Tibial artery (tissue), 4 donors: ENCODE measurements at places on chromosomes 16 and 17.

DNA sequence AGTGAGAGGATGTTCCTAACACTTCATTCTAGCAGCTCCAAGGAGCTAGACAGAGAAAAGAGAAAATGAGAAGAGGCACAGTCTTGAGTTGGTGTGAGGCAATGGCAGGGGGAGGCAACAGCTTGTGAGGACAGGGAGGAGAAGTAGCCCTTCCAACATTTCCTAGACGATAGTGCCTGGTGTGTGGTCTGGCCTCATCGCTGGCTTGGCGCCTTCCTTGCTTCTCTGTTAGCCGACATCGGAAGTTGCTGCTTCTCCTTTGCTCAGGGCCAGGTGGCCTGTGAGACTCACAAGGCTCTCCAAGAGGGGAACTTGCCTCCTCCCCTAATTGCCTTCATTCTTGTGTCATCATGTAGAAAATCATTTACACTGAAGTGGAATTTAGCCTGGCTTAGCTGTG is 208.7 kb downstream of the MAP2K4 start:
- no peak for DNase-seq

GRCh38 chr16:85517563-85518179 is 95.5 kb upstream of the GSE1 start:
- DNase-seq: no peak

- no peak for DNase-seq
These were observed 277.4 kb upstream of the XYLT1 start for GRCh38 chr16:17748044-17748719.

DNA sequence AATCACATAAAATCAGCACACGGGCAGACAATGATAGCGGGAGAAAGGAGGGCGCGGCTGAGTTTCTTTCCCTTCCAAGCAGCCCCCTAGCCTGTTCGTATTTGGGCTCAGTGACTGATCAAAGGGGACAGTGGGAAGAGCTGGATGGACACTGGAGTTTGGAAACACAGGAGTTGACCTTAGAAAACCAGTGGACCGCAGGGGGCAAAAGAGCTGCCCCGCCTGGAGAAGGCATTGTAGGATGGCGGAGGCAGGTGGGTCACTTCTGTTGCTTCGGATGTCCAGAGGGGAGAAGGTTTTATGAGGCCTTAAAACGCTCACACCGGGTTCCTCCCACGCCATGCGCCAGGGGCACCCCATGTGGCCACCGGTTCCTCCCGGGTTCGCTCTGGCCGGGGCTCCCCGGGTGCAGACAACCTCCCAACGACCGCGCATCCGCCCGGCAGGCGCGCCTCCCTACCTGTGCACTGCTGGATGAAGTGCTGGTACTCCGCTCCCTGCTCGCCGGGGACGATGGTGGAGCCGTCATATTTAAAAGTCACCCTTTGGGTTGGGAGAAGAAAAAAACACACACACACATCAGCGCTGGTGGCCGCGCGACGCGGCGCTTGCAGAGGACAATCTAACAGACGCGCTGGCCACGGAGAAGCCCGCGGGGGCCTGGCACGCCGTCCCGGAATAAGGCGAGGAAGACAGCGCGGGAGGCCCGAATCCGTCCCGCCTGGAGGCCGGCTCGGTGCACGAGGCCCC is 662 bp downstream of the COTL1 start:
- no peak for DNase-seq

DNA sequence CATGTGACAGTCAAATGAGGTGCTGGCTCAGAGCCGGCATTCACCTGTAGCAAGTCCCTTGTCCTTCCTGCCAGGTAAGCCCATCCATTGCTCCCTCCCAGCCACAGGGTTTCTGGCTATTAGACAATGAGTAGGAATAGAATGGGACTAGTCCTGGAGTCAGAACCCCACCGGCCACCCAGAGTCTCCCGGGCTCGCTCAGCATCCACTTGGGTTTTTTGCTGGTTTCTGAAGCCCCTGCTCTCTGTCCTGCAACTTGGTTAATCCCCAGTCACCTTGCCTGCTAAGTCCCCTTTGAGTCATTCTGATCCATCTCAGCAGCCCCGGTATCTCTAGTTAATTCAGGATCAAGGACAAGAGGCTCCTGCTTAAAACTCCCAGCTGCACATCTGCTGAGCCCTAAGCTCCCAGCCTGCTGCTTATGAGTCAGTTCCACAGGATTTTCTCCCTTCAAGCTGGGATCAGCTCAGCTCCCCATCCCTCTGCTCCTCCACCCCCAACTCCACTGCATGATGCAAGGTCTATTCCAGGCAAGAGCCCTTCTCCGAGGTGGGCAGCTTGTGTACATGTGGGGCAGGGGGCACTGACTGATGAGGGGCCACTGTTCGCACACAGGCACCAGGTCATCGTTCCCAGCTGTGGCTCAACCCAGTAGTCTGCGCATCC is 19.9 kb upstream of the MRPS23 start:
- no peak for DNase-seq

DNA sequence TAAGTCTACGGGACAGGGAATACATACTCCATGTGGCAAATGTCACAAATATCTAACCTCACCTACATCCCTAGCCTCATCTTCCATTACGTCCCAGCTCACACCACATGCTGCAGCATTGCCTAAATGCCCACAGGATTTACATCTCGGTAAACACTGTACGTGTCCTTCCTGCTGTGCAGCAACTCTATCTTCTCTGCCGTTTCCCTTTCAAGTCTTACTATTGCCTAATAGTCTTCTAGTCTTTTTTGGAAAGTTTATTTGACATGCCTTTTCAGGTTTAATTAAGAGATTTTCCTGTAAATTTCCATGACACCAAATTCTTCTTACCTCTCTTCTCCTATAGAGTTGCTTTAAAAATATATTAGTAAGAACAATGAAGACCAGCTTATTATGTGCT is 120.5 kb downstream of the HS3ST4 start:
- DNase-seq: no peak

DNA sequence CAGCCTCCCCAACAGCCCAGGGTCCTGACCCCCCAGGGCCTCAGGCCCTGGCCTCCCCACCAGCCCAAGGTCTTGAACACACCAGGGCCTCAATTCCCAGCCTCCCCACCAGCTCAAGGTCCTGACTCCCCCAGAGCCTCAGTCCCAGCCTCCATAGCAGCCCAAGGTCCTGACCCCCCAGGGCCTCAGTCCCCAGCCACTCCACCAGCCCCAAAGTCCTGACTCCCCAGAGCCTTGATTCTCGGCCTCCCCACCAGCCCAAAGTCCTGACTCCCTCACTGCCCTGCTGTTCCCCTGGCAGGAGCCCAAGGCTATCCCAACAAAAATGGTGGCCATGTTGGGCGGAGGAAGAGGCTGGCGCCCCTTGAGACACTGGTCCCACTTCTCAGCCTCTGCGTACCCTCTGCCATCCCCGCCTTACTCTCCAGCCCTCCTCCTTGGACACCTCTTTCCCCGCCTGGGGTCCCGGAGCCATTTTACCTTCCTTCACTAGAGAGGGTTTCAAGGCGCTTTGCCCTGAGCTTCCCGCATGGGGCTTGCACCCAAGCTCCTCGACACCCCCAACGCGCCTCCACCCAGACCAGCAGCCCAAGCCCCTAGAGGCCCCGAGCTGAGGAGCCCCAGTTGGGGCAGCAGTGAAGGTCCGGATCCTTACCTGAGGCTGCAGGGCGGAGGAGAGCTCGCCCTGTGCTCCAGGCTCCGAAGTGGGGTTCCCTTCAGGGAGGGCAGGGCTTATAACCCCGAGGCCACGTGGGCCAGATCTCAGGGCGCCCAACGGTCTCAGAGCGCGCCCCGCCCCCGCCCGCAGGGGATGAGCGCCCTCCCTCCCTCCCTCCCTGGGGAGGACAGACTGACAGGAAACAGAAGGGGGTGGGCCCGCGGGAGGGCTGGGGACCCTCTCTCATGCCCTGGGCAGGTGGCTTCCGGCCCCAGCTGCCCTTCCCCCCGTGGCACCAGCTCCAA is 3.5 kb upstream of the TSPOAP1 start:
- DNase-seq: peak; percentile 81

DNA sequence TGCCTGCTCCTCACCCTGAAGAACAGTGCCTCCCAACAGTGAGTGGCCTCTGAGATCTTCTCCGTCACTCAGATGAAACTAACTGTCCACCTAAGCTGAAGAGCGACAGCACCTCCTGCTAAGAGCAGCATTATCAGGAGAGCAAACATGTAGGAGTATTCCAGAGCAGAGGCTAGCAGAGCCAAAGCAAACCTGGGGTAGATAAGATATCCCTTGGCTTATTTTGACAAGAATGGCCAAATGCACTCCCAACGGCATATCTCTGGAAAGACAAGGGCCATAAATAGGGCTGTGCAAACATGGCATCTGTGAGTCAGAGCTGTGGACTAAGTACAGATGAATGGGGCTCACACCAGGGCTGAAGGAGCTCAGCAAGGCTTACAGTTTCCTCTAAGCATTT is 96.3 kb downstream of the NDEL1 start:
- no peak for DNase-seq

DNA sequence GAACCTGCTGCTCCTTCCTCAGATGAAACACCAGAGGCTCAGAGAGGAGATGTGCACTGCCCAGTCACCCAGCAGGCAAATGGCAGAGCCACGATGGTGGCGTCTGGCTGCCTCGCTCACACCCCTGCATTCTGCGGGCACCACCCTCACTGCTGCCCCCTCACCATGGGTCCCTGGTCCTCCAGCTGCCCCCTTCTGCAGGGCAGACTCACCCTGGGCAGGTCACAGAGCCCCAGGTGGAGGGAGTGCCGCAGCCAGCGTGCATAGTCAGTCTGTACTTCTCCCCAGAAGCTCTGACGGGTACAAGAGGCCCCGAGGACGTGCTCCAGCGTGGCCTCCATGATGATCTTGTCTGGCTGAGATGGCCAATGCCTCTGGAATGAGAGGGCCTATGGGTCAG is 52.9 kb downstream of the RMI2 start:
- DNase-seq: no peak

DNA sequence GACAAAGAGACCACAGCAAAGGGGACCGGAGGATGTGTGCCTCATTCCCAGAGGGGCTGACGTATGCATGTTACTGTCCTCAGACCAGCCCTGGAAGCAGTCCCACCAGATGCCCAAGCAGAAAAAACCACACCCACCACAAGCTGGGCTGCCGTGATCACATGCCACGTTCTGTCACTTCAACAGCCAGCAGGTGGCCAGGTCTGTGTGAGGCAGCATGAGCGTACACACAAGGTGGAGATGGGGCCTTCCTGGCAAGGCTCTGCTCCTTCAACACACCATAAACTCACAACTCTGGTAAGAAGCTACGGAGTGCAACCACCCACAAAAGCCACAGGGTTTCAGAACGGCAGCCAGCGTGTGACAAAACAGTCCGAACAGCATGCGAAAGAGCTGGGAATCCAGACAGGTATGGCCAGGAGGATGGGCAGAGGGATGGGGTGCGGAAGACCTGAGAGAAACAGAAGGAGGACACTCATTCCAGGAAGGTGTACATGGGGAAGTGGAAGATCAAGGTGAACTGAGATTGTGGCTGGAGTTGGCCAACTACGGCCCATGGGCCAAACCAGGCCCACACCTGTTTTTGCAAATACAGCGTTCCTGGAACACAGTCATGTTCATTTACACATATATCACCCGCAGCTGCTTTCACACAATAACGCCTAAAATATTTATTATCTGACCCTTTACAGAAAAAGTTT is 27.9 kb downstream of the MBTPS1 start:
- DNase-seq: no peak

- DNase-seq: no peak
These were observed 3.2 kb downstream of the PITPNA start for GRCh38 chr17:1559047-1560043.

GRCh38 chr16:68291227-68291626 is 19.5 kb downstream of the SLC7A6OS start:
- no peak for DNase-seq

- DNase-seq: no peak
These were observed 15.0 kb upstream of the MYLK3 start for GRCh38 chr16:46763147-46763546.

DNA sequence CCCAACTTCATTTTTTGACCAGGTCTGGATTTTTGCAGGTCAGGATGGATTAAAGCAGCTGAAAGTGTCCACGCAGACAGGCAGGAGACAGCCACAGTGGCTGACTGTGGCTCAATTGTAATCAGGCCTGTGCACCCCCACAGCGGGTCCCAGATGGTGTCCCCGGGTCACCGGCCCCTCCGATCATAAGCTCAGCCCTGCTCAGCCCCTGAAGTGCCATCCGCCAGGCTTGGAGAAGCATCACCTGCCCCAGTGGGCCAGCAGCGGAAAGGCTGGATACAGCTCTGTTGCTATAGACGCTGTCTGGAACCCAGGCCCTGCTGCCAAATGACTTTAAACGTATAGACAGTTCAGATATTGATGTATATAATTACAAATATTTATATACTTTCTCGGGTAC is 60.6 kb downstream of the RPH3AL start:
- peak; percentile 37 for DNase-seq

GRCh38 chr16:56513972-56514371 is 5.9 kb downstream of the BBS2 start:
- DNase-seq: peak; percentile 52

GRCh38 chr16:85910854-85911247 is 11.9 kb downstream of the IRF8 start:
- peak; percentile 33 for DNase-seq

- DNase-seq: no peak
These were observed 265.6 kb upstream of the GOT2 start for GRCh38 chr16:58999762-59000161.

DNA sequence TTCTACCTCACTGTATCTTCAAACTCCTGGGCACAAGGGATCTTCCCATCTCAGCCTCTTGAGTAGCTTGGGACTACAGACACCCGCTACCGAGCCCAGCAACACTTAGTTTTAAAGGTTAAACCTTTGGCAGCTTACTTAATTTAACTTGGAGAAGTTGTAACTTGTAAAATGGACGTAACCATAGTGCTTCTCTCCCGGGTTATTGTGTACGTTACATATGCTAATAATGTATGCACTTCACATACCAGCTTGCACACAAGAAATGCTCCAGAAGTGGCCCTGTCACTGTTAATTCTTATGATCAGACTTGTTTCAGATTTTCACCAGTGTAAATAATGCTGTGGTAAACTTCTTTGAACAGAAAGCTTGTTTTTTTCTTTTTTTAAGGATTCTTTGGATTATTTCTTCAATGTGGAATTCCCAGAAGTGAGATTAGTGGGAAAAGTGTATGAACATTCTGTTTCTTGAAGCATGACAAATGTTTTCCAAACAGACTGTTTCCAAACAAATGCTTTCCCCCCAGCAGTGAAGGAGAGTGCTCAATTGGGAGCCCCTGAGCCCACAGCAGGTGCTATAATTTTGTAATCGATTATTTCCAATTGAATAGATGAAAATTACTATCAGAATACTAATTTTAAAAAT is 61.5 kb downstream of the EPN2 start:
- DNase-seq: no peak

- DNase-seq: no peak
These were observed 55.7 kb downstream of the PLD6 start for GRCh38 chr17:17150448-17150800.

- DNase-seq: no peak
These were observed 144.7 kb upstream of the IRX3 start for GRCh38 chr16:54431041-54431996.
